Central memory CD4-positive, alpha-beta T cell (primary cell): ENCODE measurements at places on chromosomes 16 and 17.

- DNase-seq, result no peak
Observed at GRCh38 chr17:16361874-16362273, 8.6 kb upstream of the CENPV start.

DNA sequence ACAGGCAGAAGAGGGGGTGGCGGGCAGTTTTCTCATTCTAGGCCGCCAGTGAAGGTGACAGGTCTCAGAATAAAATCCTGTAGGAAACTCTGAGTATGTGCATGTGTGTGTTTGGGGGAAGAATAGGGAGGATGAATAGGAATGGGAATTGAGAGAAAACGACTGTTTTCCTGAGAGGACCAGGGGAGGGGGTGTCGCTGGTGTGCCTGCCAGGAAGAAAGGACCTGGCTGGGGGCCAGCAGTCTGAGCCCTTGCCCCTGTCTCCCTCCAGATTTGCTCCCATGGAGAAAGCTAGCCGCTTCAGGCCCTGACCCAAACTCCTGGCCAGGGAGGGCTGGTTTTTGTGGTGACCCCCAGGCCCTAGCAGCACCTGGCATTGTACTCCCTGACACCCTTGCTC is 14.4 kb downstream of the C17orf50 start:
- no peak for DNase-seq

DNA sequence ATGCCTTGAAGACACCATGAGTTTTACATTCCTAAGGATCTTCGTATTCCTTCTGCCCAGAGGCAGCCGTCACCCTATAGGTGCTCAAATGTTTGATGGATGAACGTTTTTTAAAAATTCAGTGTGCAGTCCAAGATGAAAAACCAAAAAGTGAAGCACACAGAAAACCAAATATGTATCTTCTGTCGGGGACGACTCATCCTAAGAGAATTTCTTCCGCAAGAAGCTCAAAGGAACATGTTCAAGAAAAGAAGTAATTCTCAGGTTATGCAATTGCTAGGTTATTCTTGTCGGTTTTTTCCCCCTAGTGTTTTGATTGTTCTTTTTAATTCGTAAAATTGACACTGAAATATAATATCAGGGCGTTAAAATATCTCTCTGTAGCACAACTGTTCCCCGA is 1.4 kb downstream of the CENPV start:
- DNase-seq, result no peak

DNA sequence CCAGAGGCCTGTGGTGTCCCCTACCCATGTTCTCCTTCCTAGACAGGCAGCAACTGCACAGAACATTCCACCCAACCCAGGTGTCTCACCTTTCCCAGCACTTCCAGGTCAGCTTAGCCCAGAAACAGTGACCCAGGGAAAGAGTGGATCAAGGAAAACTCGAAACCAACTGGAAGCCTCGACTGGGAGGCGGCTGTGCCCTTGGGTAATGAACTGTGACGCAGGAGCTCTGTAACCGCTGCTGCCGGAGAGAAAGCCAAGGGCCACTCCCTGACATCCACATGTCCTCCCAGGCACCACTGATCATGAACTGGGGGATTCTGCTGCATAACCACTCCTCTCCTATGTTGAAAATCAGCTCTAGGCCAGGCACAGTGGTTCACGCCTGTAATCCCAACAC is 34.4 kb downstream of the WDR59 start:
- no peak for DNase-seq

DNA sequence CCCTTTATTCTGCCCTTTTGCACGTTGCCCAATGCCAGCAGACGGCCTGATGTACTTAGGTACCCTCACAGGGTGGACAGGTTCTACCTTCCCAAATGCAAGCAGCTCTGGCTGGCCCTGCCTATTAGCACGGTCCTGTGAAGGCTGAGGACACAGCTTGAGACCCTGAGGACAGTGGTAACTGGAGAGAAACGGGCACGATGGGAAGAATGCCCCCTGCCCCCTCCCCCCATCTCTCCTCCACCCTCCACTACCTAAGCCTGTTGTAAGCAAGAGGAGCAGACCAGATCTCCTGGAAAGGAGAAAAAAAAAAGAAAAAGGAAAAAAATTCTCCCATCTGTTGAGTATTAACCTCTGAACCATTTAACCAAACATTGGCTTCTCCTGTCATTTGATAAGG is 34.1 kb downstream of the MEOX1 start:
- DNase-seq, result no peak

- DNase-seq, result no peak
Observed at GRCh38 chr17:2412561-2413021, 11.7 kb upstream of the MNT start.

DNA sequence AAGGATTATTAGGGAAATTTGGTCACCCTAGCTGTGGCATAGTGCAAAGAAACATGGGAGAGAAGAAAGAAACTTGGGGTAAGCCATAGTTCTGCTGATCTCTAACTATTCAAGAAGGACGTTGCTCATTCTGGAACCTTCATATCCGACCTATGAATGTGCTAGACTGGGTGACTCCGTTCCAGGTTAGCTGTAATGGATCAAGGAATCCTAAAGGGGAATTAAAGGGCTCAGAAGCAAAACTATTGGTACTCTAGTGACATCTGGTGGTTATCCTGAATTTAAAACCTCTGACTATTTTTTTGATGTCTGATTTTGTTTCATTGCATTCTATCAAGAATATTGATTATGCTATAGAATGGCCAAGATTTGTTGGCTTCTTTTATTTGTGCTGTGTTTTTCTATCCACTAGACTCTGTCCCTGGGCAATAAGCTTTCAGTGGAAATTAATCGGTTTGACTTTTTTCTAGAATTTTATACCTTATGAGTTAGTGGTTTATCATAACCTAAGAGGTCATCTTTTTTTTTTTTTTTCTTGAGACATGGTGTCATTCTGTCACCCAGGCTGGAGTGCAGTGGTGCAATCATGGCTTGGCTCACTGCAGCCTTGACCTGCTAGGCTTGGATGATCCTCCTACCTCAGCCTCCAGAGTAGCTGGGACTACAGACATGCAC is 19.5 kb downstream of the PCTP start:
- no peak for DNase-seq

GRCh38 chr17:66420961-66421371 is 118.6 kb downstream of the PRKCA start:
- no peak for DNase-seq

DNA sequence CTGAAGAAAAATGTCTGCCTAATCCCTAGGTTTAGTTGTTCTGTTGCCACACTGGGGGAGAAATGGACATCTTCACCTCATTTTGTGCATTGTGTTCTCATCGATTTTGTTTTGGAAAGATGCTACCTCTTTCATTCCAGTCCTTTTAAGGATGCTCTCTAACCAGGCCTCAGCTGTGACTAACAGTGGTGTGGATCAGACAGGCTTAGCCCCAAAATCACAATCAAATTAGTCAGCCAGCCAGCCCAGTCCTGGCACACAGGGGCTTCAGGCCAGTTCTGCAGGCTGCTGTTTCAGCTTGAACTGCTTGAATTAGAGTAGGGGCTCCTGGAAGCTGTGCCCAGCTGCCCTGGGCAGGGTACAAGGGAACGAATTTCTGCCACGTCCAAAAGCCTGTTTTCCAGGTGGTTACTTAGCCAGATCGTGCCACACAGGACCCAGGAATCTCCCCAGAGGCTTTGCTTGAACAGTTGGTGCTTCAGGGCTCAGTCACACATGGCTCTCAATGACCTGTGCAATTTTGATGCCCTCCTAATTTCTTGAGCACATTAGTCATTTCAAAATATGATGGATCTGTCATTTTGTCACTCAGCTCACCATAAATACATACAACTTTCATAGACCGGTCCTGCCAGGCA is 60.7 kb downstream of the CLEC16A start:
- DNase-seq, result no peak

DNA sequence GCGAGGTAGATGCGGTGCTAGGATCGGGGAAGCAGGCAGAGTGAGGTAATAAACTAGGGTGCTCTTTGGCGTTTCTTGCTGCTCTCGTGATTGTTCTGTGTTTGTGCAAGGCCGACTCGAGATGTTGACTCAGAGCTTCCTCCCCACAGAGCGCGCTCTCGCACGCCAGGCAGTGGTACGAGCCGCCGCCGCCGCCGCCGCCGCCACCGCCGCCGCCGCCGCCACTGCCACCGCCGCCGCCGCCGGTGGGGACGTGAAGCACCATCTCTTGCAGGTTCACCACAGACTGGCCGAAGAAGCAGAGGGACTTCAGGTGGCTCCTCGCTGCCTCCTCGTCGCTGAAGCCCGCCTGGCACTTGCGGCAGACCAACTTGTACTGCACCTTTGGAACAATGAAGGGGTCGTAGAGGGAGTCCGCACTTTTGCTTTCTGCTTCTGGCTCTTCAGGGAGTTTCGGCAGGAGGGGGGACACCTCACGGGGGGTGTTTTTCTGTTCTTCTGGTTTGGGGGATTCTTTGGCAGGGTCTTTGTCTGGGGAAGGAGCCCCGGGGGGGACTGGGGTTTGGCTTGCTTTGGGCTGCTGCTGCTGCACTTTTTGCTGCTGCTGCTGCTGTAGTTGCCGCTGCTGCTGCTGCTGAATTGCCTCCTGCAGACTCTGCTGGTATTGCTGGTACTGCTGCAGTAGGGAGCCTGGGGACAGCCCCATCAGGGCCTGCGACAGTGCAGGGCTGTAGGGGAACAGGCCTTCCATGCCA is 260.2 kb downstream of the ZFHX3 start:
- DNase-seq, result peak; percentile 27

DNA sequence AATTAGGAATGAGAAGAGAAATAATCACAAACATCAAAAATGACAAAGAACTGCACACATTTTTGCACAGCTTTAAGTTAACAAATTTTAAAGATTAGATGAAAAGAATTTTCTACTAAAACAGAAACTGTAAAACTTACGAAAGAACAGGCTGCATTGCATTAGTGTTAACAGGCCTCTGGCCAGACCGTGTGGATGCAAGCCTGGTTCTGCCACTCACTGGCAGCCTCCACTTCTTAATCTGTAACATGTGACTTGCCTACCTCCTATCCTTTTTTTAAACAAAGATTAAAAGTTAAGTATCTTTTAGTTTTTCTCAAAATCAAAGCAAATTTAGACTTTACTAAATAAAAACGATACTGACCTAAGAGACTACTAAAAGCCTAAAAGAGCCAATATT is 37.5 kb downstream of the CREBBP start:
- no peak for DNase-seq

DNA sequence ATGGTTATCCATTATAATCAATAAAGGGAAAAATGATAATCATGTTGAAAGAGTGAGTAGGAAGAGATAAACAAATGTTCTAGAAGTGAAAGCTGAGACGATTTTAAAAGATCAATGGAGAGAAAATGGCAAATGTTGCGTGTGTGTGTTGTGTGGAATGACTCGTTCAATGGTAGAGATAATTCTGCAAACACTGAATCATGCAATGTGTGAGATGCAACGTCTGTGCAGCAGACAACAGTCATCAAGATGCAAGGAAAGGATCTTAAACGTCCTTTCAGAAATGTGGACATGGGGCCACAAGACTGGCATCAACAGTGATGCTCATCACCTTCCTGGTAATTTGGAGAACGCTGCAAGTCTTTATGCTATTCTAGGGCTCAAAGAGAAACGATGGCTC is 124.4 kb downstream of the CDYL2 start:
- DNase-seq, result no peak

DNA sequence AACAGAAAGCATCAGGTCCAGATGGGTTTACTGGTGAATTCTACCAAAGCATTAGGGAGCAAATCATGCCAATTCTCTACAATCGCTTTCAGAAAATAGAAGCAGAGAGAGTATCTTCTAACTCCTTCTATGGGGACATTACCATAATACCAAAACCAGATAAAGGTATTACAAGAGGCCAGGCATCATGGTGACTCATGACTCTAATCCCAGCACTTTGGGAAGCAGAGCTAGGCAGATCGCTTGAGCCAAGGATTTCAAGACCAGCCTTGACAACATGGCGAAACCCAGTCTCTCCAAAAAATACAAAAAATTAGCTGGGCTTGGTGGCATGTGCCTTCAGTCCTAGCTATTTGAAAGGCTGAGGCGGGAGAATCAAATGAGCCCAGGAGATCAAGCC is 23.0 kb downstream of the HBQ1 start:
- no peak for DNase-seq

- no peak for DNase-seq
Observed at GRCh38 chr17:8159032-8159400, 3.7 kb downstream of the VAMP2 start.

- DNase-seq, result peak; percentile 9
Observed at GRCh38 chr16:79628501-79628975, 28.0 kb upstream of the MAF start.

GRCh38 chr16:88377961-88378360 is 4.8 kb upstream of the ZNF469 start:
- DNase-seq, result no peak

DNA sequence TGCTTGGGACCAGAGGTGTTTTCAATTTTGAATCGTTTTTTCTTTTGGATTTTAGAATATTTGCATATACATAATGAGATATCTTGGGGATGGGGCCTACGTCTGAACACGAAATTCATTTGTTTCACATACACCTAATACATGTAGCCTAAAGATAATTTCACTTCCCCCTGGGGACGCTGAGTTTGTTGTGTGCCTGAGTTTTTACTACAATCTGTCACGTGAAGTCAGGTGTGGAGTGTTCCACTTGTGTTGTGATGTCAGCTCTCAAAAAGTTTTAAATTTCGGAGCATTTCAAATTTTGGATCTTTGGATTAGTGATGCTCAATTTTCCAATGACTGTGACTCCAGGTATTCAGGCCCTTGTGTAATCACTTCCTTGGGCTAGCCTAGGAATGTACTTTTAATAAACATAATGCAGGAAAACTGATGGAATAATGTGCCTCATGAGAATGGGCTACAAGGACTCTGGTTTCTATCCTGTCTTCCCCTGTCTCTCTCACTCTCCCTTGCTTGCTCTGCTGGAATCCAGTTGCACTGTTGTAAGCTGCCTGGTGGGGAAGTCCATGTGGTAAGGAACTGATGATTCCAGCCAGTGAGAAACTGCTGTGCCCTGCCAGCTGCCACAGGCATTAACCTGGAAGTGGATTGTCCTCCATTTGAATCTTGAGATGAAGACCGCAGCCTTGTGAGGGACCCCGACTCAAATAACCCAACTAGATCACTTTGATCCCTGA is 403.8 kb downstream of the SHISA9 start:
- no peak for DNase-seq

DNA sequence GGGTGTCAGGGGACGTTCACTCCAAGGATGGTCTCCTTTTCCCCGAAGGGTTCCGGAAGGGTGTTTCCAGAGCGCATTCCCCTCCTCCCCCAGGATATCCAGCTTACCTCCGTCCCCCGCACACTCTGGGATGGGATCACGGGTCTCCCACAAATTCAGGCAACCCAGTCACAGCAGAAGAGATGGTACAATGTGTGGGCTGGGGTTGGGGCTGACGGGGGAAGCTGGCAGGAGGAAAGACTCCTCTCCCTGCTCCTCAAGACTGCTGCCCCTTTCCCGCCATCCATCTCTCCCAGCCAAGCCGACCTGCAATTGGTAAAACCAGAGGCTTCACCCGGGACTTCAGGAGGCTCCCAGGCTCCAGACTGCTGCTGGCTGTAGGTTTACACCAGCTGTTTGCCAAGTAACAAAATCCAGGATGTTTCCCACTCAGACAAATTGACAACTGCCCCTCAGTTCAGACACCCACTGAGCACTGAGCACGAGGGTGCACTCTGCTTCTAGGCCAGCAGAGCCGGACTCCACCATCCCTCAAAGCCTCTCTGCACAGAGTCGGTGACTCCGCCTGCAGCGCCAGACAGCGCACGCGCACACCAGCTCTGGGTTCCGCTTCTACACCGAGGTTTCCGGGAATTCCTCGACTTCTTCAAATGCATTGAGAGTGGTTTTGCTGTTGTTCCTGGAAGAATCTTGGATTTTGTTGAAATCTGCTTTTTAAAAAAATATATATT is 37.7 kb downstream of the ASPA start:
- DNase-seq, result no peak

GRCh38 chr16:89444151-89444723 is 46.1 kb downstream of the ANKRD11 start:
- DNase-seq, result no peak

- no peak for DNase-seq
Observed at GRCh38 chr16:68360547-68360946, 49.7 kb downstream of the PRMT7 start.
